ENCODE measurements at places on chromosomes 11 and 22.

- DNase-seq: no peak
Observed at GRCh38 chr11:20926799-20927540, 257.6 kb downstream of the NELL1 start.

GRCh38 chr11:73838443-73839122 is 38.1 kb downstream of the COA4 start:
- DNase-seq: no peak

DNA sequence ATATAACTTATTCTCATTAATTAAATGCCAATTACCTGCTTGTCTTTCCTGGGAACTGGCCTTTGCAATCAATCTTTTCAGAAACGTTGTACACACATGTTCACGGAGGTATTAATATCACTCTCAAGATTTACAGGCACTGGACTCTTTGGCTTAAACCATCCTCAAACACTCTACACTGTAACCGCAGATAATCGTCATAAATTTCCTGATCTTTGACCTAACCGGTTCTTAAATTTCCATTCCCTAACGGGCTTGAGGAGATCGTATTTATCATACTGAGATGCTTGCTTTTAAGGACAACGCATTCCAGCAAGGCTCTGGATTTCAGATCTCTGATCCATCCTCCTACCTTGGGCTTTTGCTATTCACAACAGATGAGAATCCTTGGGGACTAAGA is 72.8 kb downstream of the ARL14EP start:
- no peak for DNase-seq

DNA sequence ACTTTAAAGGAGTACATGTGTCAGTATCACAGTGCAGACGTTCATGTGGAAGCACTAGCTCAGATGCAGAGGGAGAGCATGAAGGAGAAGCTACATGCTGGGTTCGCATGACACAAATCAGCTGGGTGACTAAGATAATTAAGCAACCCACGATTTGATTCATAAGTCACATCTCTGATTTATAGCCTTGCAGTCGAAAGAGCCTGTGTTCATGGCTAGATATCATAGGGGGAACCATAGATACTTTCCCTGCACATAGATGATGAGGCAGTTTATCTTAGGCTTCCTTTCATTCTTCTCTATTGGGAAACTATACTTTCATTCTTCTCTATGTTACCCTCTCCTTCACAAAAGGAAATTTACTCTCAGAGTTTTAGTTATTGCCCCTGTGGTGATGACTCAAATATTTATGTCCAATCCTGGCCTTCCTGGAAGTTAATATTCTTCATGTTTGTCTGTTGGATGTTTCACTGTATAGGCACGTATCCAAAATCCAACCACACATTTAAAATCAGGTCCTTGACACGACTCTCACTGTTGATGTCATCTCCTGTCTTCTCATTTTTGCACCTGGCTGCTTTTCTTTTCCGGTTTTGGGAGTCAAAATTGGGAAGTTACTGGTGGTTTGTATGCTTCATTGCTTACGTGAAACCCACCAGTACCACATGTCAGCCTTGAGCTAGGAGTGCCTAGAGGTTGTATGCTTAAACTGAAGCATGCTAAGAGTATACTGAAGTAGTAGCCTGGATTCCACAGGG is 56.3 kb upstream of the SLC5A12 start:
- DNase-seq: no peak

DNA sequence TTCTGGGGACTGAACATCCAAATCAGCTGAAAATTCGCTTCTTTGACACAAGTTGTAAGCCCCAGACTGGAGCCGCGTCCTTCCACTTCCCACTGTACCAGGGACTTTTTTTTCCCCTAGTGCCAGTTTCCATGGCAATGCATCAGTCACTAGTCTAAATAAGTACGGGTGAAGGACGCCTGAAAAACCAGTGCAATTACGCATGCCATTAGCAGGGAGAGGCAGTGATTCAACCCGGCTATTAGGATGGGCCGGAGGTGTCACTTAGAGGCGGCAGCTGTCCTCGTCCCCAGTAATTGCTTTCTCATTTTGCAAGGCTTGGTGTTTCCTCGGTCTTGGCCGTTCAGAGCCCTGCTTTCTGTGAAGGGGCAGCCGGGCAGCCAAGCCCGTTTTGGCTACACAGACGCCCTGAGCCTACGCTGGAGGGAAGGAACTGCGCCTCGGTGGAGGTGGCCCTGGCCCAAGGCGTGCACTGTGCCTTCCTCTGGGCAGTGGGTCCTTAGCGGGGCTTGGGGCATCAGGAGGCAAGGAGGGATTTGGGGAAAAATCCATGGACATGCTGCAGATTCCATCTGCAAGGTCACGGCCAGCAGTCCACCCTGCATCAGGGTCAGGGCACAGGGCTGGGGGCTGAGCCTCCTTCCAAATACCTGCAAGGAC is 319.7 kb downstream of the CTTN start:
- no peak for DNase-seq

DNA sequence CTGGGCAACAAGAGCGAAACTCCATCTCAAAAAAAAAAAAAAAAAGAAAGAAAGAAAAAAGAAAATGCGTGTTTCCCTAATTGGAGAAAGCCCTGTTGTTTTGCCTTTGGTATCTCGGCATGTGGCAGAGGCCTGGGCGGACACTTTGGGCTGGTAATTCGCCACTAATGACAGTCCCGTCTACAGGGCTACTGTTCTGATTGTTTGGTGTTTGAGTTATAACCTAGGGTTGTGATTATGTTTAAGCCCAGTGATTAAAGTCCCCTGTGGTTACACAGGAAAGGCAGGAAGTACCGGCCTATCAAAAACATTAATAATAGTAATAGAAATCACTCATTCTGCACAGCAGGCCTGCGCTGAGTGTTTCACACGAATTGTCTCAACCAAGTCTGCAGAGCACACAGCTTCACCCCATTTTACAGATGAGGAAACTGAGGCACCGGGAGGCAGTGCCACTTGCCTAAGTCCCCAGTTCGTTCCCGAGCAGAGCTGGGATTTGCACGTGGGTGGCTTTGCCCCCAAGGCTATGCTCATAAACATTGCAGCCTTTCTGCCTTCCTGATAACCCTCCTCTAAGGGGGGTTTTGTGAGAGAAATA is 39.1 kb upstream of the GRAMD4 start:
- DNase-seq: no peak

Measured in GM10248 (cell line).